ENCODE measurements at places on chromosomes 13 and 19.

DNA sequence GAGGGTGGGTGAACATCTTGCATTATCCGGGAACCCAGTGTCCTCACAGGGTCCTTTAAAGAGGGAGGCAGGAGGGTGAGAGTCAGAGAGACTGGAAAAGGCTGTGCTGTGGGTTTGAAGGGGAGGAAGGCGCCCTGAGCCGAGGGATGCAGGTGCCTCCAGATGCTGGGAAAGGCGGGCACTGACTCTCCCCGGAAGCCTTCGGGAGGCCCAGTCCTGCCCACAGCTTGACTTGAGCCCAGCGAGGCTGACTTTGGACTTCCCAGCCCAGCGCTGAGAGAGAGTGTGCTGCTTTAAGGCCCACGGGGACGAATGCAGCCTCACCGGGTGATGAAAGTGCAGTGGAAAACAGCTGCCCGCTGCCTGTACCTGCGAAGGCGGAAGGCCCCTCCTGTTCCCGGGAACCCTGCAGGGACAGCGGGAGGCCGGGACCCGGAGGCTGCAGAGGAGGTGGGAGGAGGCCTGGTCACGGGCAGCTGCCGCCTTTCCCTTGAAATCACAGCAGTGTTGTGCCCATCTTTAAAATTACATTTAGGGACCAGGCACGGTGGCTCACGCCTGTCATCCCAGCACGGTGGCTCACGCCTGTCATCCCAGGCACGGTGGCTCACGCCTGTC, 16.1 kb downstream of the REXO1 start:
- no peak for DNase-seq

DNA sequence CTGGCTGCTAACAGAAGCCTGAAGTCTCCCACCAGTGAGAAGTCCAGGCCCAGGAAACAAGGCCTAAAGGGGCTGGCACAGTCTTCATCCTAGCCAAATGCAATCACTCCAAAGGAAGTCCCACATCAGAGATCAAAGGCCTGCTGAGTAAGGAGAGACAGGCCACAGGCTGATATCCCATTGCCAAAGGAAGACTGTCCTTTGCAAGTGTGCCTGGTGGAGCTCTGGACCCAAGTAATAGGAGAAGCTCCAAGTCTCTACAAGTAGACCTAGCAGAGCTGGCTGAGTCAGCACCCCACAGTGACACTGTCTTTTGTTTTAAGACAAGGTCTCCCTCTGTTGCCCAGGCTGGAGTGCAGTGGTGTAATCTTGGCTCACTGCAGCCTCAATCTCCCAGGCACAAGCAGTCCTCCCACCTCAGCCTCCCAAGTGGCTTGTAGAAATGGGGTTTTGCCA, 4.5 kb downstream of the DBP start:
- DNase-seq, result no peak

DNA sequence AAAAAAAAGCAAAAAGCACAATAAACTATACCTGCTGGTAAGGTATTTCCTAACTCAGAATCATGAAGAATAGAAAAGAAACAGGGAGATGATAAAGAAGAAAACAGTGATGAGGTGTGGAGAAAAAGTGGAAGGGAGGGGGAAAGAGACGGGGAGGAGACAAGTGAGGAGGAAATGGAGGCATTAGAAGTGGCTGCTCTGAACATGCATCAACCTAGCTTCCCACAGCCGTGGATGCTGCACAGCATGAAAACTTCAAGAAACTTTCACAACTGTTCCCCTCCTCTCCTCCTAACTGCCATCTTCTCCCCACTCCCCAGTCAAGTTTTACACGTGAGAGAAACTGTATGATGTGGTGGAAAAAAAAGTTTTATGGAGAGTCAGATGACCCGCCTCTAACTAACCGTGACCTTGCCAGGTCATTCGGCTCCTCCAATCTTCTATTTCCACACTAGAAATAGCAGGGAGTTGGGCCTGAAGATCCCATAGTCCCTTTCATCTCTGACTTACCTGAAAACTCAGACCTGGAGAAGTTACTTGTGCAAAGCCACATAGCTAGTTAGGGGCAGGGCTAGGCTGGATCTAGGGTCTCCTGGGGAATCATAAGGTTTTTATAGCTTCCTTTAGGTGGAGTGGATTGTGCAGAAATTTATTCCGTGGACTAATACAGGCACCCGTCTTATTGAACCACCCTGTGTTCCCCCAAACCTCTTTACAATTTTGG, 461.9 kb downstream of the KLF5 start:
- DNase-seq, result no peak

DNA sequence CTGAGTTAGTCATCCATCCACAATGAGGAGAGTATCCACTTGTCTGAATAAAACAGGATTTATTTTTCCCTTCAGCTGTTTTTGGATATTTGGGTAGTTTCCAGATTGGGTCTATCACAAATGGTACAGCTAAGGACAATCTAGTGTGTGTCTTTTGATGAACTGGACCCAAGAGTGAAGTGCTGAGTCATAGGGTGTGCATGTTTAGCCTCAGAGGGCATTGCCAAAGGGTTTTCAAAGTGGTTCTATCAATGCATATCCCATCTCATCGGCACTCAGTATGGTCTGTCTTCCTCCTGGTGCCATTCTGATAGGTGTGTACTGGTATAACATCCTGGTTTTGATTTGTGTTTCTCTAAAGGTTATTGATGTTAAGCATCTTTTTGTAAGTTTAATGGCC, 62.3 kb downstream of the GSX1 start:
- no peak for DNase-seq

DNA sequence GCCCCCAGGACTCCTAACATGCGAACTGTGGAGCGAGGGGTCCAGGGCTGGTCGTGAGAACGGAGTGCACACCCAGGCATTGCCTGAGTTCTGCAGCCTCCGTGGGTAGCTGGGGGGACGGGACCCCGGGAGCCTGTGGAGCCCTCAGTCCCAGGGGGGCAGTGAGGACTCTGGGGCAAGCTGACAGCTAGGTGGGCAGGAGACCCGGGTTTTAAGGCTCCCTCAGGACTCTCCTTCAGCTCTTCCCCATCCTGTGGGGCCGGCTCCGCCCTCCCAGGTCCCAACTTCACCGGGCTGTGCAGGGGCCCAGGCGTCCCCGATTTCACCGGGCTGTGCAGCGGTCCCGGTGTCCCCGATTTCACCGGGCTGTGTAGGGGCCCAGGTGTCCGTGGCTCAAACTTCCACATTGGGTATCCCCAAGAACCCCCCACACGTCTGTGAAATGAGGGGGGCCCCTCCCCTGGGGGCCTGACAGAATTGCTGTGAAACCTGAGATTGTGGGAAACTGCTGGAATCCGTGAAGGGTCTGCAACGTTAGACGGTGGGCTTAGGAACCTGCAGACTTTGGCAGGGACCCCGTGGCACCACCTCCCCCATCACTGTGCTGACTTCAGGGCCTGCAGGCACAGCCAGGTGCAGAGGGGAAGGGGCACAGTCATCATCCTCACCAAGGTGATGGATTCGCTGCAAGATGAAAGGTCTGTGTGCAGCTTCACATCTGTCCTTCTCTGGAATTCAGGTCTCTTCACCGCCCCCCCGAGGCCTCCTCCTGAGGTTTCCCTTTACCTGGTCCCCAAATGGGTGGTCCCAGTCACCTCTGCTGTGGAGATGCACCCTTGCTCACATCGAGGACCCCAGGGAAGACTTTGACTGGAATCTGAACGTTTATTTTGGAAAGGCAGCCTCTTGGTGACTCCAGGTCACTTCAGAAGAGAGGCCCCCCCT, 73.2 kb upstream of the MCF2L start:
- no peak for DNase-seq

DNA sequence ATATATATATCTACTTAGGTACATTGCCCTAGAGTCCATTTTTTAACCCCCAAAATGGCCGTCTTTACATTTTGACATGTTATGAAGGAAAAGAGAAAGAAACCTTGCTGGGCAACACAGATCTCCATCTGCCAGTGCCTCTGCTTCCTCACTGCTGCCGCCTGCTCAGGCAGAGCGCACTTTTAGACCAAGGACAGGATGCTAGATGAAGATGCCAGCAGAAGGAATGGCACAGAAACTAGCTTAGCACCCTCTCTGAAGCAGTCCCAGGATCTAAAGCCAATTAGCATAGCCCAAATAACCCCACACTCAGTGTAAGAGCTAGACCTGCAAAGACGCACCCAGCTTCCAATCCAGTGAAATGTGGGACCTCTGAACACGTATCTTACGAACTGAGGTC, 111.9 kb downstream of the RXFP2 start:
- no peak for DNase-seq

DNA sequence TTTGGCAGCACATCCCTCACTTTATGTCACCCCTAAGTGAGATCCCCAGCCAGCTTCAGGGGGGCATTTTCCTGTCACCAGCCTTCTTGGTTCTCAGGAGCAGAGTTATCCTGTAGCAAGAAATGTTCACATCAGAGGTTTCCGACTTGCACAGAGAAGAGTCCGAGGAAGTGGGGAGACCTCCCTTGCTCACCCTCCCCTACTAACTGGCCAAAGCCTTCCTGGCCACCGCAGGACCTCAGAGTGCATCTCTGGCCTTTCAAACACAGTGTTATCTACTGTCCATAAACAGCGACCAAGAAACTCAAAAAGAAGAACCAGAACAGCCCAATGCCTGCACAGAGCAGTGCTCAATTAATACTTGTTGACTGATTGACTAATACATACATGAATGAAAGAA, 134.4 kb downstream of the USP12 start:
- no peak for DNase-seq

DNA sequence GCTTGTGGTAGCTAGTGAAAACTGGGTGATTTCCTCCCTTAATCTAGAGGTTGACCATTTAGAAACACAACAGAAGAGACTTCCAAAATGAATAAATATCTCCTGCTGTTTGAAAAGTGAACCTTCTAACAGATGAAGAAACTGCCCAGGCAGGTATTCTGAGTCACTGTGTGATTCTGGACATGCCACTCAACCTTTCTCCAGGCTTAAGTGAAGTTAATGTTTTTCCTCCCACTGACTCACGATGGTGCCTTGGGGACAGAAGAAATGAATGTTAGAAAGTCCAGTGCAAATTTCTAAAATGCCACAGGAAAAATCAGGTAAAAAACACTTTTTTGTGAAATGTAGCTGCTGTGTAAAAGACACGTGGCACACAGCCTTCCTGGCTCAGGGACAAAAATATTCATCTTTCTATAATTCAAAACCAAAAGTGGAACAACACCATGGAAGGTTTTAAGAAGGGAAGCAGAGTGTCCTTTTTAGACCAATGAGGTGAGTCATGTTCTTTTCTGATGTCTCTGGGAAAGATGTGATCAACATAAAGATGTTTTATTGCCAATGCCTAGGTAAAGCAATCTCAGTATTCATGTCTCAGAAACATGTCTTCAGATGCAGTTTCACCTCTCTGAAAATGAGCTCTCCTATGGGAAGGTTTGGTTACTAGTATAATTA, 9.1 kb downstream of the UBE2L5 start:
- no peak for DNase-seq

GRCh38 chr13:99266827-99267226, 8.6 kb upstream of the GPR18 start:
- no peak for DNase-seq

GRCh38 chr13:95298971-95299621, 2.2 kb downstream of the ABCC4 start:
- no peak for DNase-seq

- no peak for DNase-seq
These were observed 11.2 kb downstream of the KRTDAP start for GRCh38 chr19:35478794-35479677.

DNA sequence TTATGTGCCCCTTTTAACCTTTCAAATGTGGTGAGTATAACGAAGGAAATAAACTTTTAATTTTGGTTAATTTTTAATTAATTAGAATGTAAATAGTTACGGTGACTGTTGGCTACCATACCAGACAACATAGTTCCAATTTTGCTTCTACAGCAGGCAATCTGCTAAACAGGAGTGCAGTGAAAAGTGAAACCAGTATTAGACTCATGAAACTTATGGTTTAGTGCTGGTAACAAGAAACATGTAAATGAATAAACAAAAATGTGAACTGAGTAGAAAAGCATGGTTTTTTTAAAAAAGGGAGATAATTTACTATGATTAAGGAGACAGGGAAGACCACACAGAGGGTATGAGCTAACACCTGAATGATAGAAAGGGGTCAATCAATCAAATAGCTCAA, 478.4 kb downstream of the PCDH9 start:
- DNase-seq, result no peak

DNA sequence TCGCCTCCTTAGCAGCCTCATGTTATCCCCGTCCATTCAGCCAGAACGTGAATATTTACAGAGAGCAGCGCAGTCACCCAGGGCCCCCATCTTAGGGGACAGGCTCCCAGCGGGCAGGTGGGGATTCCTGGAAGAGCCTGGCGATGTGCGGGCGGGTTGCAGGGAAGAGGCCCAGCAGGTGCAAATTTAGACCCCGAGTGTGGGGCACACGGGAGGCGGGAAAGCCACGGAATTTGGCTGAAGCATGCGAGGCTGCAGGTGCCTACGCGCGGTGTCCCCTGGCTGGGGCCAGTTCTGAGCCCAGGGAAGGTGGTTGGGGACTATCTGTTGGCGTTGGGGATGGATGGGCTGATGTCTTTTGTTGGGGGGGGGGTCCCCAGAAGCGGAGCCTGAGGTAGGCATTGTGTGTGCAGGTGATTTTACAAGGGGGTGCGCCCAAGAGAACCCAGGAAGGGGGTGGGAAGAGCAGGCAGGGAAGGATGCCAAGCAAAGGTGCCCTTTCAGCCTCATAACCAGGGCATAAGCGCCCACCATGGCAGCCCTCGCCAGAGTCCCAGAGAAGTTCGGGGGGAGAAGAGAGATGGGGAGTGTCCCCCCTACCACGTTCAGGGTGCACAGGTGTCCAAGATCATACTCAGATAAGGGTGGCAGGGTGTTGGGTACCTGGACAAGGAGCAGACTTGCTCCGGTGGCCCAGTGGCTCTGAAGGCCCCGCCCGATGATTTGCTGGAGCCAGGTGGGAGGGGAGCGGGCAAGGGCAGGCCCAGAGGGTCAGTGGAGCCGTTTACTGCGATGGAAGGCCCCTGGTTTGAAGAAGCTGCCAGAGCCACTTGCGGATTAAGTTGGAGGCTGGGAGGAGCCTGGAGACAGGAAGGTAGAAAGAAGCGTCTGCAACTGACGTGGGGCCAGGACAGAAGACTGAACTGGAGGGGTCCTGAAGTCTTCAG, 1.2 kb downstream of the TPGS1 start:
- no peak for DNase-seq

- no peak for DNase-seq
These were observed 19.3 kb downstream of the HCN2 start for GRCh38 chr19:609004-609346.

- DNase-seq, result no peak
These were observed 128.8 kb upstream of the GJB6 start for GRCh38 chr13:20360835-20361412.

DNA sequence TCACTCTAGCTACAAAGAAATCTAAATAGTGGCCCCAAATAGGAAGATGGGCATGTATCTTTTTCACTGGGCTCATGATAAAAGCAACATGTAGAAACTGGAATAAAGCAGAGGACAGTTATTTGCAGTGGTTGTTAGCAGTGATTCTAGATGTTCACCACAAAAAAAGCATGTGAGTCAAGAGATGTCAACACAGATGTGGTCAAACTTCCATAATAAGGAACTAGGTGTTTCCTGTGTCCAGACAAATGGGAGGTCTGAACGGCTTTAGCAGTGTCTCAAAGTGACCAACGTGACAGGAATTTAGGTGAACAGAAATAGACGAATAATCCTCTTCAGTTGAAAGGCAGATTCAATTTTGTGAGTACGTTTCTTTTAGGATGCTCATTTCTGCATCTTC, 162.7 kb downstream of the TBC1D4 start:
- DNase-seq, result no peak

GRCh38 chr13:104206450-104207044, 1140.3 kb upstream of the SLC10A2 start:
- DNase-seq, result no peak
